ENCODE measurements at places on chromosomes 2 and 18.

DNA sequence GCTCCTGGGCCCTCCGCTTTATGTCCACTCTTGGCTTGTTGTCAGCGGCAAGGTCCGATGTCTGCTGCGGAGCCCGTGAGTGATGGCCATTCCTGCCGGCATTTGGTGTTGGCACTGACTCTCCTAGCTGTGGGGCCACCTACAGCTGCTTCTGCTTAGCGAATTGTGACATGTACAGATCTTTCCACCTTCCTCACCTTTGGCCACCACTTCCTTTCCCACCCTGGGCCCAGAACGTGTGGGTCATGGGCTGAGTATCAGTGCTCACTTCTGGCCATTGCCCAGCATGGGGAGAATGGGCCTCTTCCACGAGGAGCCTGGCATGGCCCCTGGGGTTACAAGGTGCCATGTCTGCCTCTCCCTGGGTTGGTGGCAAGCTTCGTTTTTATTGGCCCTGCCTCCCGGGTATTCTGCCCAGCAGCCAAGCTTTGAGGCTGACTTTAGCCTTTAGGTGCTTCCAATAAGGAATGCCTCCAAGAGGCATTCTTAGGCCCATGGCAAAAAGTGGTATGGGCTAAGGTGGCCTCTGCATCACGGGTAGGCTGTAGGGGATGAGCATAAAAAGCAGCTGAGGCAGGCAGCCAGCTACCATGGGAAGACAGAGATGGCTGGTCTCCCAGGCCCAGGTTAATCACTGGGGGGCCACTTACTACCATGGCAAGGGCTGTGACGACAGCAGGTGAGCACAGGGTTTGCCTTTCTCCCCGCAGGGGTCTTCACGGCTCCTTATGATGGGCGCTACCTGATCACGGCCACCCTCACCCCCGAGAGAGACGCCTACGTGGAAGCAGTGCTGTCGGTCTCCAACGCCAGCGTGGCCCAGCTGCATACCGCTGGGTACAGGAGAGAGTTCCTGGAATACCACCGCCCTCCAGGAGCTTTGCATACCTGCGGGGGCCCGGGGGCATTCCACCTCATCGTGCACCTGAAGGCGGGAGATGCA lies 65.8 kb downstream of the EMILIN2 start:
- DNase-seq = no peak

- no peak for DNase-seq
Measured at GRCh38 chr2:179936141-179936540, 71.0 kb downstream of the CWC22 start.

DNA sequence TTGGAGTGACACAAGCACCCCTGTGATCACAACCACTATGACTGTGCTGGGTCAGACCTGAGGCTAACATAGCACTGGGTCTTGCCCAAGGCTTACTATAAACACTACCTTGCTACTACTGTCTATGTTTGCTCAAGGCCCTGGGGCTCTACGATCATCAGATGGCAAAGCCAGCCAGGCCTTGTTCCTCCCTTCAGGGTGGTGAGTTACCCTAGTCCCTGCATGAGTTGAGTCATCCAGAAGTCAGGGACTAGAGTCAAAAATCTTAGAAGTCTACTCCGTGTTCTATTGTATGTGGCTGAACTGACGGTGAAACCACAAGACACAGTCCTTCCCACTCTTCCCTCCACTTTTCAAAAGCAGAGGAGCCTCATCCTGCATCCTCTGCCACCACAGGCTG lies 551.2 kb upstream of the FSIP2 start:
- no peak for DNase-seq

- no peak for DNase-seq
Measured at GRCh38 chr2:138228101-138228500, 263.8 kb downstream of the HNMT start.

DNA sequence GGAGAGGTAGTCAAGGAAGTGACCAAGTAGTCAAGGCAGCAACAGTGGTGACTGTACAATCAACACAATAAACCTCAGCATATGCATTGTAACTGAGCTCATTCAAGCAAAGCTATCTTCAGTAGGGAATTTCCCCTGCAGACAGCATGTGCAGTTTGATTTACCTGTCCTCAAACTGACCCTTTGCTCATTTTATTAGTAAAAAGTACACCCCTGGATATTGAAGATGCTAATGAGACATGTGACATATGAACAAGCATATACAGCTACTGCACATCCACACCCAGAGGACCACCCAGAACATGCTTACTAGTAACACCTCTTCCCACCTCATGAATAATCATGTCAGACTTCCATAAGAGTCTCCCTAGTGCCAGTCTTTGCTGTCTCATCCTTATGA lies 15.4 kb downstream of the C2orf81 start:
- DNase-seq = no peak

DNA sequence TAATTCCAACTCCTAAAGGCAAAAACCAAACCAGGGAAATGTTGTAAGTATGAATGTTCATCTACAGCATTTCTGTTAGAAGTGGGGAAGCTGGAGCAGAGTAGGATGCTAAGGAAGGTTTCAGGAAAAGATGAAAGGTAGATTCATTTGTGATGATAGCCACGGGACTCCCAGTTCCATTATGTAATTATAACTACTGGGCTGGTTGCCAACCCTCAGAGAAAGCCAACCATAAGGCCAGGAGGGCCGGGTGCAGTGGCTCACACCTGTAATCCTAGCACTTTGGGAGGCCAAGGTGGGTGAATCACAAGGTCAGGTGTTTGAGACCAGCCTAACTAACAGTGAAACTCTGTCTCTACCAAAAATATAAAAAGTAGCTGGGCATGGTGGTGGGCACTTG lies 288.9 kb upstream of the ETAA1 start:
- DNase-seq = no peak

DNA sequence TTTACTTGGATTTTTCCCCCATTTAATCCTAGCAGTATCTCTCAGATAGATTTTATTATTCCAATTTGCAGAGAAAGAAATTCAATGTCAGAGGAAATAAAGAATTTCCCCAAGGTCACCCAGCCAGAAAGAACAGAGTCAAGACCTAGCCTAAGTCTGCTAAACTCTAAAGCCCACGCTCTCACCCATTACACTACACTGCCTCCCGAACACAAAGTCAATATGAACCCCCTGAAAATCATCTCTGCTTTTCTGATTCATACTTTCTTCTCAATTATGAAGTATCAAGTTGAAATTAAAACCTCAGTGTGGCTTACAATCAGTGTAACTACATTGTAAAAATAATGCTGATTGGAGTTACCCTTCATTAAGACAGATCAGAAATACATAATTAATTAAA lies 89.6 kb downstream of the METTL8 start:
- no peak for DNase-seq

DNA sequence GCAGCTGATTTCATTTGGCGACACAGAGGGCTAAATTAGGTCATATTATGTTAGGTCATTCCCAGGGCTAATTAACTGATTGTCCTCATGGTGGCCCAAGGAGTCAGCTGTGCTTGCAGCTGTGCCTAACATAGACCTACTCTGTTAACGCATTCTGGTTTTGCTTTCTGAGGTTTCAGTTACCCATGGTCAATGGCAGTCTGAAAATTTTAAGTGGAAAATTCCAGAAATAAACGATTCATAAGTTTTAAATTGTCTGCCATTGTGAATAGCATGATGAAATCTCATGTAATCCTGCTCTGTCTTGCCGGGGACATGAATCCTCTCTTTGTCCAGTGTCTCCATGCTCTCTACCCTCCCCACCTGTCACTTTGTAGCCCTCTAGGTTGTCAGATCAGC lies 168.7 kb downstream of the KCNS3 start:
- no peak for DNase-seq
